ENCODE measurements at places on chromosomes 2 and 18.

DNA sequence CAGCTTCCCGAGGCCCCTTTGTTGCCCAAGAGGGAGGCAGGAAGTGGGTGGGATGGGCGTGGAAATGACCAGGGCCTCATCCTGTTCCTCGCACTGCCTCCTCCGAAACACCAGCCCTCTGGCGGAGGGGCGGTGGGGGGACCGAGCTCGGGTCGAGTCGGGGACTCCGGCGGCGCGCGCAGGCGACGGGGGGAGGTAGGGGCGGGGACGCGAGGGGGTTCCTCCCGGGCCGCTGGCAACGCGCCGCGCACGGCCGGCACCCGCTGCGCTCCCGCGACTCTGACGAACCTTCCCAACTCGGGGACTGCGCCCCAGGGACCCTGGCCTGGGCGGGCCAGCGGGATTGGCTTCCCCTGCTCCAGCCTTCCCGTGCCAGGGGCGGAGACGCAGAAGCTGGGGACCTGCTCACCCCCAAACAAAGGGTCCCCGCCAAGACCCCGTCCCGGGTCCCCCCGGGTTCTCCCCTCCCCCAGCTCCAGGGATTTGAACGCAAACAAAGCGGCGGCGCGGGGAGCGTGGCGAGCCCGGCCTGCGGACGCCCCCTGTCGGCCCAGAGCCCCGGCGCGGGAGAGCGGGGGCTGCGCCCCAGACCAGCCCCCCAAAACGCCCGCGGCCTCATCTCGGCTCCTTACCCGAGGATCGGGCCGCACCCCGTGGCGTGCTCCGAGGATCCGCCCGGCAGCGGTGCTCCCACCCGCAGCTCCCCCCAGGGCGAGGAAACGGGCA lies 1.2 kb downstream of the SEMA4C start:
- peak; percentile 84 for DNase-seq

DNA sequence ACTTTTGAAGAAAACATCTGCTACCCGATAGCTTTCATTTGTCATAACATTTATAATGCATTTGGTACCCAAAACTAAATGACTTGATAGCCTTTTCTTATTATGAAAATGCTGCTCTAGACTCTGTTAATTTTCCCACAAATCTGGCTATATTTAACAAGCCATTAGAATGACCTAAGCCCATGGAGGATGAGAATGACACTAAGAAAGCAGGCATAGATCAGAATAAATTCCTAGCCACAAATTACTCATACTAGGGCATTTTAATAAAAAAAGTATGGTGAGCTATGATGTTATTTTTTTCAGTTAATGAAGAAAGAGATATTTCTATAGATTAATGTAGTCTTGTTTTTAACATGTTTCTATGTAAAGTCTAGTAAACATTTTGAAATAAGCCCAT lies 1728.3 kb downstream of the SUCLG1 start:
- DNase-seq = no peak

DNA sequence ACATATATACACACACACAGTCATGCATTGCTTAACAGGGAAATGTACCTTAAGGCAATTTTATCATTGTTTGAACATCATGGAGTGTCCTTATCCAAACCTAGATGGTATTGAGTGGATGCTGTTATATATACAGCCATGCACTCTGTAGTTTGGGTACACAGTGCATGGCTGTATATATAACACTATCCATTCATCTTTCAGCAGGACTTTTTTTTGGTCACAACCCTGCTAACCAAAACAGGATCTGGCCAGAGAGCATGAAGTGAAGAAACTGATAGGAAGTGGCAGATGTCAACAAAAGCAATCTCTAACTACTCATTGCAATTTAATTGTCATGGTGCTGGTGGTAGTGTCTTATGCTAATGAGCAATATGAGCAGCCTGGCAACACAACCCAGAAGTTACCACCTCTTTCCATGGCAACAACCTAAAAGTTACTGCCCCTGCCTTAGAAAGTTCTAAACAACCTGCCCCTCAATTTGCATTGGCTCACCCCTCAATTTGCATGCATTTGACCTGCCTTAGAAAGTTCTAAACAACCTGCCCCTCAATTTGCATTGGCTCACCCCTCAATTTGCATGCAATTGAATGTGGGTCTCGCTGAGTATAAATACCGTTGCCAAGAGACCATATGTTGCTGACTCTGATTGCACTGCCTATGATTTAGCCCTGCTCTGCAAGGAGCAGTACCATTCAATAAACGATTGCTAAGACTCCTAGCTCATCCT lies 434.9 kb downstream of the DSEL start:
- DNase-seq = no peak

DNA sequence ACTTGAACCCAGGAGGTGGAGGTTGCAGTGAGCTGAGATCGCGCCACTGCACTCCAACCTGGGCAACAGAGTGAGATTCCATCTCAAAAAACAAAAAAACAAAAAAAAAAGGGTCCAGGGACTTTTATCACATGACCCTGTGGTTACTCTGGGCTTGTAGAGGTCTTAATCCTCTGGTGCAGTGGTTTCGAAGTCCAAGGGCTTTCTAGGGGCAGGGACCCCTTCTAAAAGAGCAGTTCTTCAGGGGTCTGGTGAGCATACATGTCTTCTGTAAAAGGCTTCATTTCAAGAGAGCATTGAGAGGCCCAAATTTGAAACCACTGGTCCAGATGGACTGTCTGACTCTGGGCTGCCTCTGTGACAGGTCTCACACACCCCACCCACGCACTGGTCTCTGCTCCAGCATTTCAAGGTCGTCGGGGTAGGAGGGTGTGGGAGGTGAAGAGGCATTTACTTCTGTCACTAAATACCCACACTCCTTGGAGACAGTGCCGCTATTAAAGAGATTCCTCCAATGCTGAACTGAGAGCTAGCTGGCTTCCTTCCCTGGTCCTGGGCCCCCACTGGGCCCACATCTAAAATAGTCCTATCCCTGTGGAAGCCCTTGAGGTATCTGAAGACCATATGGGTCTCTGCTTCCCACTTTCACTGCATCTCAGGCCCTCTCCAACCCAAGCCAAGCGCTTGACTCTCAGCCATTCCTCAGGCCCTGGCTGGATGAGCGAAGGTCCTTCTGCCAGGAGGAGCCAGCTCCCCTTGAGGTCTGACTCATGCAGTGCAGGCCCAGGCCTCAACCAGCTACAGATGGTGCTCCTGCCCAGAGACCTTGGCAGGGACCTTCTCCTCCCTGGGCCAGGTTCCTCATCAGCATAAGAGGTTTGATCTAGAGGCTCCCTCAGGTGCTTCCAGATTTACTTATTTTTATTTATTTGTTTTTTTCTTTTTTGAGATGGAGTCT lies 44.8 kb downstream of the PAX8 start:
- no peak for DNase-seq

- DNase-seq = peak; percentile 42
These were observed 31.4 kb downstream of the AFG3L2 start for GRCh38 chr18:12345491-12346239.

GRCh38 chr2:164438490-164439205 lies 182.6 kb downstream of the GRB14 start:
- DNase-seq = no peak

- DNase-seq = no peak
These were observed 103.4 kb downstream of the TNS1 start for GRCh38 chr2:217899231-217900009.

DNA sequence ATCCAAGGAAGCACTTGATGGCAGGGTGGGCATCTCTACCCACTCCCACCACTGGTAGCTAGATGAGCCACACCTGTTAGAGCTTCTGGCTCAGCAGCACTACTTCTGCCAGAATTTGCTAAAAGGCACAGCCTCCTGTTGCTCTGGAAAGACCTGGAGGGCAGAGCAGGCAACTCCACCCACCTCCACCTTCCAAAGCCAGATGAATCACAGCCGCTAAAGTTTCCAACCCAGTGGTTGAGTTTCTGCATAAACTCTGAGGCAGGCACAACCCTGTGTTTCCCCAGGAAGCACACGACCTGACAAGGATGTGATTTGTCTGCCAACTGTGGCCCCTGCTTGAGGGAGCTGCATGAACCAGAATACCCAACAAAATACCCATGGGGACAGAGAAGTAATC lies 111.6 kb upstream of the GCFC2 start:
- DNase-seq = no peak

DNA sequence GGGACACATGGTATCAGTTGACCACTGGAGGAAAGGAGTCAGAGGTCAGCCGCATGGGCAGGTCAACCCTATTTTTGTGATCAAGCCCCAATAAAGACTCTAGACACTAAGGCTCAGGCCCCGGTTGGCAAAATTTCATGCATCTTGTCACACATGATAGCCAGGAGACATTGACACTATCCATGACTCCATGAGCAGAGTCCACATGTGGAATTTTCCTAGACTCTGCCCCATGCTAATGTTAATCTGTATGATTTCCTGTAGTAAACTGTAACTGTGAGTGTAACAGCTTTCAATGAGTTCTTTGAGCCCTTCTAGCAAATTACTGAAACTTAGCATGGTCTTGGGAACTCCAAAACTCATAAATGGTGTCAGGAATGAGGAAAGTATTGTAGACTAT lies 192.3 kb downstream of the PDE11A start:
- DNase-seq = no peak

- DNase-seq = no peak
These were observed 38.4 kb downstream of the EIF4E2 start for GRCh38 chr2:232588680-232589585.

DNA sequence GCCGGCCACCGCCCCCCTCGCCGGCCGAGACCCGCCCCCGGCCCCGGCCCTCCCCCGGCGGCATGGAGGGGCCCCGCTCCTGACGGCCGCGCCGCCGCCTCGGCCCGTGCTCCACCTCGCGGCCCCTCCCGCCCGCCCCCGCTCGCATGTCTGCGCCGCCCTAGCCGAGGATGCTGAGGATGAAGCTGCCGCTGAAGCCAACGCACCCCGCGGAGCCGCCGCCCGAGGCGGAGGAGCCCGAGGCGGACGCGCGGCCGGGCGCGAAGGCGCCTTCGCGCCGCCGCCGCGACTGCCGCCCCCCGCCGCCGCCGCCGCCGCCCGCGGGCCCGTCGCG lies 397 bp downstream of the ZCCHC2 start:
- DNase-seq = no peak

- no peak for DNase-seq
These were observed 26.9 kb downstream of the UBE2E3 start for GRCh38 chr2:181007086-181007837.

DNA sequence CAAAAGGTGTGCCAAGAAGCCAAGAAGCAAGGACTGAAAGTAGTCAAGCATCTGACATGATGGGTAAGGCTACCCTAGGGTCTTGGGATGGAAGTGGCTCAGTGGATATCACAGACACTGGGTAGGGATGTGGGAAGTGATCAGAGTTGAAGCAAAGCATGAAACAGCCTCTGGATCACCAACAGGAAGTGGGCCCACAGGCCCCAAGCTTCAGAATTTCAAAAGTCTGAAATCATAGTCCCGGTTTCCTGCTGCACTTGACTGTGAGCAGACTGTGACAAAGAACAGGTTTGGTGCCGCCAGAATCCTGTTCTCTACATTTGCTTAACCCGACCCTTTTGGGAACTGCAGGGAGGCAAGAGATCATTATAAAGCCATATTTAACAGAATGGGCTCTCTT lies 57.4 kb downstream of the SP100 start:
- no peak for DNase-seq

DNA sequence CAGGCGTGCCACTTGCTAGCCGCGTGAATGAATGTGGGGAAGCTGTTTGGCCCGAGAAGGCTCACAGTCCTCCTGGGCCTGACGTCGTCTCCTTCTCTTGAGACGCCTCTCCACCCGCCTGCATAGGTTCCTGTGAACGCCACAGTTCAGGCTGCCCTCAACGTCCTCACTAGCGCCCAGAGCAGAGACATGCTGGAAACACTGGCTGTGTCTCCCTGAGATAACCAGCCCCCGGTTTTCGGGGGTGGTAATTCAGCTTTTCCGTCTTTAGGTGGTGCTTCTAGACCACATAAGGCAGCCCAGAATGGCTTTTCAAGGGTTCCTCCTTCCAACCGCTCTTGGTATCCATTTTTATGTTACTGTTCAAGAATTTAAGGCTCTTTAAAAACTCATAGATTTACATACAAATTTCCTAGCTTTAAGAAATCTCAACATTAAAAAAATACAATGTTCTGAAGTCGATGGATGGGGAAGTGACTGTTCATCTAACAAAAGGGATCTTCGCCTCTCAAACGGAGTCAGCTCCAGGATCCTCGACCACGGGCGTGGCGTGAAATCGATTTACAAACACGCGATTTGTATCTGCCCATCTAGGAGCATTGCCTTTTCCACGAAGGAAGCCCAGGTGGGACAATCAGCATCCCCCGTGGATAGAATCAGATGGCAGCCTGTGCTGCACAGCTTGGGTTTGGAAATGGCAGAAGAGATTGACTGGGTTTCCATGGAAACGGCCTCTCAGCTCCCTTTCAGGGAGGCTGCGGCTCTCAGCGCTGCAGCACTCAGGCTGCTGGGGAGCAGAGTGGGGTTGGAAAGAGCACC lies 110.6 kb upstream of the PXDN start:
- peak; percentile 77 for DNase-seq

- no peak for DNase-seq
These were observed 2.4 kb downstream of the OSBPL1A start for GRCh38 chr18:24395049-24395795.

DNA sequence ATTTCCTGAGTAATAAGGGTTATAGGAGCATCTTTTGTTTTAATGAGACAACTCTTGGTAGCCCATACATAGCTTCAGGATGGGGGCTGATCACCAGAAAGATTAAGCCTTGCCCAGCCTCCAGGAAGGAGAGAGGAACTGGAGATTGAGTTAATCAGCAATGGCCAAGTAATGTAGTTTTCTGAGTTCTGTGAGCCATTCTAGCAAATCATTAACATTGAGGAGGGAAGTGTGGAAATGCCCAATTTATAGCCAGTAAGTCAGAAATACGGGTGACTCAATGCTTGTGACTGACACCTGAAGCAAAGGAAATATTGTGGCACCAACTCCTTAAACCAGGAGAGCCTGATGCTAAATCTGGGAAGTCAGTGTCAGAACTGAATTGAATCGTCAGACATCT lies 205.1 kb upstream of the SRD5A2 start:
- no peak for DNase-seq

GRCh38 chr2:181441670-181442069 lies 15.5 kb upstream of the ITGA4 start:
- DNase-seq = no peak

DNA sequence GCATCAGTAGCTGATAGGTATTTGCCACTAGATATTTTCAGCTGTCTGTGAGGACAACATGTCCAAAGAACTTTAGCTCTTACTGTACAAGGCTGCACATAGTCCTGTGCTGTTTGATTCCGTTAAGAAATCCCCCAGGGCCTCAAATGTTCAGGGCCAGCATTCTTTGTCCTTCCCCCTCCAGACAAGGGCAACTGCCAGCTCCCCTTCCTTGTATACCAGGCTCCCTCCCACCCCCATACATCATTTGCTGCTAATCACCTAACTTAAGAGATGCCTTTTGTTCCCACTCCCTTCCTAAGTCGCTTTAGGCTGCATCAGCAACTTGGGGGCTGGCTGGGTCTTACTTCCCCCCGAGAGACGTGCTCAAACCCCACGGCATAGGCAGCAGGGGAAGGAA lies 138.7 kb downstream of the CDH20 start:
- no peak for DNase-seq

- no peak for DNase-seq
These were observed 272.2 kb upstream of the ID2 start for GRCh38 chr2:8409461-8410260.

GRCh38 chr2:164187121-164187520 lies 434.2 kb downstream of the GRB14 start:
- no peak for DNase-seq

All from head of caudate nucleus (tissue), 42 donors.